ENCODE measurements at places on chromosomes 7 and 10.
A peak's percentile ranks its signal among the peaks of the same experiment; 100 is the strongest.

GRCh38 chr10:112280205-112280921 lies 2.8 kb upstream of the TECTB start:
- DNase-seq: no peak

GRCh38 chr10:125882596-125882995 lies 1.5 kb upstream of the DHX32 start:
- no peak for DNase-seq

DNA sequence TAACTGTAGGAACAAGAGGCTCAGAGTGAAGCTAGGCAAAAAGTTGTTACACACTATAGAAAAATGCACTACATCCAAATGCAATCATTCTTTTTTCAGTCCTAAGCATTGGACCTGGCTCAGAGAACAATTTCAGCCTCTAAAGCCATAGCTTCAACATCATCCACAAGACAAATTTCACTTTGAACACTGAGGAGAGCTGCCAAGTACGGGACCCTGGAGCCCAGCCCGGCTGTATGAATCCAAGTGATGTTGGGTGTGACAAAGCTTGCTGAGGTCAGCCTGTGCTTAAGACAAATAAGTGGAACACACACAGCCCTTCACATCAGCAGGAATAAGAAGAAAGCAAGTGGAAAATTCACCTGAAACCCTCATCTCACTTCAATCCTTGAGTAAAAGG lies 233.1 kb upstream of the PFKP start:
- peak; percentile 47 for DNase-seq

DNA sequence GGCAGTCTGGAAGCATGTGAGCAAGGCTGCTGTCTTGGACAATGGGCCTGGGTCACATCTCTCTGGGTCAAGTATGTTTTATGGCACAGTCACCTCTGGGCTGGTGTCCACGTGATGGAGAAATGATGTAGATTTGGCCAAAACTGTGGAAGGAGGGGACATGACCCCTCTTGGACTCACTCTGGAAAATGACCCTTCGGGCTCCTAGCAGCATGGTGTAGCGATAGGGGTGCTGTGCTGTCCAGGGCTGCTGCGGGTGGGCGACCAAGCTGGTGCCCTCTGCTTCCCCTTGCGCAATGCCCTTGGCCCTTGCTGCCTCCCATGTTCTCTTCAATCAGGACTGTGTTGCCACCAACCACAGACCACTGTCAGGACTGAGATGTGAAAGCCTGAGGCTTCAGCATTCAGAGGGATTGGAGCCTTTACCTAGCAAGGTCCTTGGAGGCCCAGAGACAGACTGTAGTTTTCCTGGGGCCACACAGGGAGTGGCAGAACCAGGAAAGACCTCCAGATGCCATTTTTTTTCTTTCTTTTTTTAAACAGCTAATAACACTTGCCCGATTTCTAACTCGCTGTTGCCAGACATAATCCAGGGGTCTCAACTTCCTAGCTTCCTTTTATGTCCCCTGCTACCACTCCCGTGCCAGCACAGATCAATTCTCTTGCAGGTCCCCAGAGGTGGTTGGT lies 6.1 kb downstream of the CYP26A1 start:
- no peak for DNase-seq

- no peak for DNase-seq
These were observed 199.8 kb upstream of the KIAA1217 start for GRCh38 chr10:24009115-24009514.

GRCh38 chr7:155189590-155189989 lies 108.1 kb upstream of the INSIG1 start:
- no peak for DNase-seq

- DNase-seq: no peak
These were observed 26.9 kb upstream of the BPGM start for GRCh38 chr7:134619627-134620331.

- DNase-seq: no peak
These were observed 364.8 kb upstream of the IGFBP3 start for GRCh38 chr7:46285878-46286277.

DNA sequence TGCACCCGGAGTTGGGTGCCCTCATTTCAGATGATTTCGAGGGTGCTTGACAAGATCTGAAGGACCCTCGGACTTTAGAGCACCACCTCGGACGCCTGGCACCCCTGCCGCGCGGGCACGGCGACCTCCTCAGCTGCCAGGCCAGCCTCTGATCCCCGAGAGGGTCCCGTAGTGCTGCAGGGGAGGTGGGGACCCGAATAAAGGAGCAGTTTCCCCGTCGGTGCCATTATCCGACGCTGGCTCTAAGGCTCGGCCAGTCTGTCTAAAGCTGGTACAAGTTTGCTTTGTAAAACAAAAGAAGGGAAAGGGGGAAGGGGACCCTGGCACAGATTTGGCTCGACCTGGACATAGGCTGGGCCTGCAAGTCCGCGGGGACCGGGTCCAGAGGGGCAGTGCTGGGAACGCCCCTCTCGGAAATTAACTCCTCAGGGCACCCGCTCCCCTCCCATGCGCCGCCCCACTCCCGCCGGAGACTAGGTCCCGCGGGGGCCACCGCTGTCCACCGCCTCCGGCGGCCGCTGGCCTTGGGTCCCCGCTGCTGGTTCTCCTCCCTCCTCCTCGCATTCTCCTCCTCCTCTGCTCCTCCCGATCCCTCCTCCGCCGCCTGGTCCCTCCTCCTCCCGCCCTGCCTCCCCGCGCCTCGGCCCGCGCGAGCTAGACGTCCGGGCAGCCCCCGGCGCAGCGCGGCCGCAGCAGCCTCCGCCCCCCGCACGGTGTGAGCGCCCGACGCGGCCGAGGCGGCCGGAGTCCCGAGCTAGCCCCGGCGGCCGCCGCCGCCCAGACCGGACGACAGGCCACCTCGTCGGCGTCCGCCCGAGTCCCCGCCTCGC lies at the start of gene EGFR:
Gene EGFR, plus strand, starts transcription at position 657 of the 830 bp plus-strand sequence. CDS start 261 bp downstream, outside the sequence.
- peak; percentile 90 for DNase-seq

- DNase-seq: no peak
These were observed 67.2 kb downstream of the PODXL start for GRCh38 chr7:131489196-131489595.

DNA sequence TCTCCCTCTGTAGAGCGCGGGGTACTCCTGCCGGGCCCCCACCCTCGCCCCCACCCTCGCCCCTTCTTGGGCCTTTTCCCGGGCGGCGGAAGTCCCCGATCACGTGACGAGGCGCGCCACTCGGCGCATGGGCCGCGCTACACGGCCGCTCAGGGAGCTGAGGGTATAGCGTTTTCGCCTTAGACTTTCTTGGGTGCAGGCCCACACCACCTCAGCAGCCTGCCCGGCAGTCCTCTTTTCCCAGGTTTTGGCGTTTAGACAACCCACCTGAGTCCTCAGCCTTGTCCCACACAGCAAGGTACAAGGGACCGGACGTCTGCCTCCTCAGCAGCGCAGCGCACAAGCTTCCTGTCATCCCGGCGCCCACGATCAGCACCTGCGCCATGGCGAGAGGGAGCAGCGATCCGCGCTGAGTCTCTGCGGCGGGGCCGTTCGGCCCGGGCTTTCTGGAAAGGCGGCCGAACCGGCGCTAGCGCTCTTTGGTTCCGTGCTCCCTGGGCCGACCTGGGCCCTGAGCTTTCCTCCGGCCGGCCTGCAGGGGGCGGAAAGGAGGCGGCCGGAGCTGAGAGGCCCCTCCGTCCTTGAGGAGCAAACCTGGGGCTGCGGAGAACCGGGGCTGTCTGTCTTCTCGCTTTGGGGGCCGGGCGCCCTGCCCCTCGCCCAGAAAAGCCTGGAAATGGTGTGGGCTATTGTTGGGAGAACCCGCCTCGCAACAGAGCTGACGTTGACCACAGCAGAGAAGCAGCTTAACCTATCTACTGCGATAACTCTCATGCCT lies at the start of gene RNLS:
Gene RNLS, minus strand, starts transcription at position 513 of the 778 bp plus-strand sequence.
- DNase-seq: peak; percentile 75

- DNase-seq: no peak
These were observed 48.5 kb downstream of the PDIA4 start for GRCh38 chr7:148979827-148980226.

DNA sequence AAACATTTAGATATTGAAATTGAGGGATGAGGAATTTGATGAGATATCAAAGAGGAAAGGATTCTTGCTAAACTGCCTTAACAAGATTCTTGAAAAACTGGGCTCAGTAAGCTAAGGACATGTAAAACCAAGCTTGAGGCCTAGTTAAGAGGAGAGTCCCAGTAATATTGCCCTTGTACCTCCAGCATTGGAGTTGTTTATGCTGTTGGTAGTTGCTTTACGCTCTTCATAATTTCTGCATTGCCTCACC lies 156.1 kb upstream of the TRIM24 start:
- no peak for DNase-seq

DNA sequence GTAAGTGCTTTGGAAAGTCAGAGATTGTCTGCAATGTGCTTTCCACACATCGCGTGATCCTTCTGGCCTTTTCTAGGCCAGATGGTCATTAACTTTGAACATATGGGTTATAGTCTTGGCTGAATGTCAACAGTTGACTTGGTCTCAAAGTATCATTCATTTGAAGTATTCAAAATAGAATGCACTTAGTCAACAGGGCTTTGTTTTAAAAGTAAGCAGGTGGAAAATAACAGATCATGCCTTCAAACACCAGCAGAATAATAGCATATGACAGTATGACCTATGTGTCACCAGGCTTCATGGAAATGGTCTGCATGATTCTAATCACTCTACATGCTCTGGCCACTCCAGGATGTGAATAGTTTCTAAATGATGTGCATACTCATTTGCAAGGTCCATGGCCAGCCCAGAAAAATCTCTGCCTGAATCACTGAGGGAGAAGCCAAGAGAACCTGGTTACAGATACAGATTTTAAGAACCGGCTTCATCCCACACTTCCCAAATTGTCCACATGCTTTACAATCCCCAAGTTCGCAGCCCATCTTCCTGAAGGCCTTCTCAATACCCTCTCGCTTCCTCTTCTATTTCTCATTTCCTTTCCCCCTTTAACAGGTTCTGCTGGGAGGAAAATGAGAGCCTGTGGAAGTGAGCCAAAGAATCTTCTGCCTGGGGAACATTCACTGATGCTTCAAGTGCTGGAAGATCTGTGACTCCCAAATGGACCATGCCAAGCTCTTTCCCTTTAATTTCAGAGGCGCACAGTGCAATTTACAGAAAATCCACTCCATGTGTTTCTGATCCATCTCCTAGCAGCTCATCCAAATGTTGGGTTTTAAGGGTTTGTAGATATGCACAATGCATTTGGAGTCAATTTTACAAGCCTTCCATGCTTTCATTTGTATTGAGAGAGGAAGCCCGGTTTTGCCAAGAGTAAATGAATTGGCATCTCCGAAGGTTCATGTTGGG lies 122.8 kb upstream of the GDF10 start:
- DNase-seq: no peak

DNA sequence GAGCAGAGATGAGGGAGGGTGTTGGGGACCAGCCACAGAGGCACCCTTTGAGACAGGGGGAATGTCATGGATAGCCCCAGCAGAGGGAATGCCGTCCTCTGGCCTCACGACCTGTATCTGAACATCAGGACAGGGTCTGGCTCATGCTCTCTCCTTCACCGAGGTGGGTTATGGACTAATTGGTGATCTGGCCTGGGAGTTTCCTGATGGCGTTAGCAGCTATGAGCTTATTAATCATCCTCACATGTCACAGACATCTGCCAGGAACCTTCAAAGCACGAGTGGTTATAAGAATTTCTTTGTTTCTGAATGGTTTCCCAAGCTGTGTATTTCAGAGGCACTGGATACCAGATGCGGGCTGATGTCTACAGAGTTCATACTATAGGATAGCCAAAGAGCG lies 6.9 kb downstream of the CPA4 start:
- peak; percentile 67 for DNase-seq

- DNase-seq: no peak
These were observed 580.0 kb downstream of the XPNPEP1 start for GRCh38 chr10:109343293-109343692.

DNA sequence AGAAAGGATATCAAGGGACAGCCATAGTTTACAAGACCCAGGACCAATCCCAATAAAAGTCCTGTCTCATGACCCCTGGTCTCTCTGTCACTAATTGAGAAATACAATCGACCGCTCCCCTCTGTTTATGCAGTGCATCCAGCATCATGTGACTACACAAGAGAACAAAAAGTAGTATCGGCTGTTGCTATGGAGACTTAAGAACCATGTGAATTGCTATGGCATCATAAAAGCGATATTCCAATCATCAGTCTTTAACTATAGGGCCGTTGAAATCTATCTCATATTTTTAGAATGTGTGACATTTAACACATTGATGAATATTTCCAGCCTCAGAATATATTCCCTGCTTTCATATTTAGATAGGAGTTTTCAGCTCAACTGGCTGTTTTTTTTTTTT lies 139.3 kb downstream of the FRMD4A start:
- no peak for DNase-seq

DNA sequence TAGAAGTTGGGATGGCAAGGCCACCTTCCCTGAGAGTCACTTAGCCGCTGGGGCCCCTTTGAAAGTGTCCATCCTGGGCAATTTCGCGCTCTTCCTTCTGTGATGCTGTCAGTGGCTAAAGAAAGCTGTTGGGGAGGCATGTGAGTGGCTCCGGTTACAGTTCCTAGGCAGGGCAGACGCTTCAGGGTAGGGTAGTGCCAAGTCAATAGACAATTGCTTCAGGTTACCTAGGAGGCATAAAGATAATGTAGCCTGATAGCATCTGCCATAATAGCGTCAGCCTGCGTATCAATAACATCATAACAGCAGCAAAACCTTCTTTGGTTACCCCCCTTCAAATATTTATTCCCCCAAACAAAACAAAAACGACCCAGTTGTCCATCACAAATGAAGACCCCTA lies at the start of gene FAM107B:
Gene FAM107B, minus strand, starts transcription at position 101 of the 400 bp plus-strand sequence. CDS start 234 bp downstream, outside the sequence.
- no peak for DNase-seq

GRCh38 chr7:11776039-11776438 lies 56.0 kb downstream of the THSD7A start:
- no peak for DNase-seq

- DNase-seq: no peak
These were observed 543.2 kb downstream of the PTPRN2 start for GRCh38 chr7:158044482-158044823.

- no peak for DNase-seq
These were observed 36.9 kb downstream of the MET start for GRCh38 chr7:116708861-116709260.

- DNase-seq: no peak
These were observed 232.6 kb downstream of the REEP3 start for GRCh38 chr10:63753808-63754207.

DNA sequence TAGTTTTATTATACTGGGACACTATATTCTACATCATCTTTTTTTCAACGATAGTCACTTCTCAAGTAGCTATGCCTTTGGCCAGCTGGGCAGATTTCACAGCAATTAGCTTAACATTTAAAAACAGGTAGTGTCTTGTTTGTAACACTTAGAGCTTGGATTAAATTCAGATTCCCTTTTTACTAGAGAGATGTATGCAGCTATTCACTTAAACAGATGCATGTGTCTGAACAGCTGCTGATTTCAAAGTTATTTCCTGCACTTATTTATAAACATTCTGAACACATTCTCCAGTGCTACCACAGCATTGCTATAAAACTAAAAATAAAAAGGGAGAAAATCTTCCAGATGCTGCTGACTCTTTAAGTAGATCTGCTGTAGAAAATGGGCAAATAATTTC lies 637.2 kb downstream of the POM121L12 start:
- no peak for DNase-seq

- no peak for DNase-seq
These were observed 46.3 kb downstream of the EGFR start for GRCh38 chr7:55065079-55065478.

- no peak for DNase-seq
These were observed 11.0 kb downstream of the MYOF start for GRCh38 chr10:93471110-93471651.
